Endodermal cell (in vitro differentiated cells): ENCODE measurements at places on chromosomes 5 and 9.

DNA sequence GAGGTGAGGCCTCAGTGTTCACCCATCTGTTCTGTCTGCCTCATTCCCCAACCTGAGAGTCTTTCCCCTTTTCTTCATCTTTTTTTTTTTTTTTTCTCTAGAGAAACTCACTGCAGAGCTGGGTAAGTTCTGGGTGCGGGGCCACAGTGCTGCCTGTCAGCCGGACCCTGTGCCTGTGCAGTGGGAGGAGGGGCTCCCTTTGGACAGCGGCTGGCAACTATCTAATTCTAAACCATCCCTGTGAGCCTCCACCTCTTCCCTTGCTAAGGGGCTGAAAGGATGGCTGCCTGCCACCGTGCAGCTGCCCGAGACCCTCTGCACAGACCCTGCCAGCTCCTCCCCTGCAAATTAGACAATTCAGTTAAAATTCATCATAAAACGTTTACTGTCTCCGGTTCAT lies 14.1 kb downstream of the BTNL9 start:
- H3K27ac ChIP-seq = no peak overlapping the region
- H3K27me3 ChIP-seq = peaks cover 78% of the 10 kb centered on the region
- H3K4me1 ChIP-seq = no peaks in the 10 kb centered on the region
- DNase-seq = peak; percentile 39
- H3K4me3 ChIP-seq = no peak overlapping the region

GRCh38 chr9:133961226-133962165 lies 30.6 kb downstream of the VAV2 start:
- H3K4me3 ChIP-seq = no peak overlapping the region
- no peak for DNase-seq
- no peaks in the 10 kb centered on the region for H3K27me3 ChIP-seq

GRCh38 chr5:169946743-169947295 lies 33.5 kb downstream of the INSYN2B start:
- H3K4me3 ChIP-seq = no peak overlapping the region
- H3K4me1 ChIP-seq = no peaks in the 10 kb centered on the region
- H3K27ac ChIP-seq = no peak overlapping the region

GRCh38 chr5:17367256-17367840 lies 130.7 kb upstream of the TAF11L2 start:
- no peak for DNase-seq
- no peak overlapping the region for H3K4me3 ChIP-seq
- H3K36me3 ChIP-seq = no peaks in the 10 kb centered on the region
- no peak overlapping the region for H3K27ac ChIP-seq
- no peaks in the 10 kb centered on the region for H3K27me3 ChIP-seq
- H3K4me1 ChIP-seq = peaks cover 12% of the 10 kb centered on the region

- no peak overlapping the region for H3K4me3 ChIP-seq
- no peak for DNase-seq
Measured at GRCh38 chr5:124856726-124857125, 110.3 kb upstream of the ZNF608 start.

DNA sequence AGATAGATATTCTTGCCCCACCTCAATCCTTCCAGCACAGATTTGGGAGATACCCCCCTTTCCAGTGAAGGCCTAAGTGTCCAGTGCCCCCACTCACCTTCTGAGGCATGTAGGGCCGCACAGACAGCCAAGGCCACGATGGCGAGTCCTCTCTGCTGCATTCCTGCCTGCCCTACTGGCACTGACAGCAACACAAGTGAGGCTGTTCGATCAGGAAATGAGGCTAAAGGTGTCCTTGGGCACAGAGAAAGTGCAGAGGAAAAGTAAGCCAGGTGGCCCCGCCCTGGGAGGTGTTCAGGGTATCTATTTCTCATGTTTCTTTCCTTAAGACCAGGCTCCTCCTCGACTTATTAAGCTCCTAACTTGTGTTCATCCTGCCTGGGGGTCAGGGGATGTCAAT lies at the start of gene CCL28:
Gene CCL28 (minus strand): TSS at position 236 of the 400 bp plus-strand sequence. CDS start 75 bp downstream, at position 161.
- no peaks in the 10 kb centered on the region for H3K4me1 ChIP-seq
- no peak within 1 kb of the TSS for H3K27ac ChIP-seq
- H3K27me3 ChIP-seq = no peaks in the 10 kb centered on the region

DNA sequence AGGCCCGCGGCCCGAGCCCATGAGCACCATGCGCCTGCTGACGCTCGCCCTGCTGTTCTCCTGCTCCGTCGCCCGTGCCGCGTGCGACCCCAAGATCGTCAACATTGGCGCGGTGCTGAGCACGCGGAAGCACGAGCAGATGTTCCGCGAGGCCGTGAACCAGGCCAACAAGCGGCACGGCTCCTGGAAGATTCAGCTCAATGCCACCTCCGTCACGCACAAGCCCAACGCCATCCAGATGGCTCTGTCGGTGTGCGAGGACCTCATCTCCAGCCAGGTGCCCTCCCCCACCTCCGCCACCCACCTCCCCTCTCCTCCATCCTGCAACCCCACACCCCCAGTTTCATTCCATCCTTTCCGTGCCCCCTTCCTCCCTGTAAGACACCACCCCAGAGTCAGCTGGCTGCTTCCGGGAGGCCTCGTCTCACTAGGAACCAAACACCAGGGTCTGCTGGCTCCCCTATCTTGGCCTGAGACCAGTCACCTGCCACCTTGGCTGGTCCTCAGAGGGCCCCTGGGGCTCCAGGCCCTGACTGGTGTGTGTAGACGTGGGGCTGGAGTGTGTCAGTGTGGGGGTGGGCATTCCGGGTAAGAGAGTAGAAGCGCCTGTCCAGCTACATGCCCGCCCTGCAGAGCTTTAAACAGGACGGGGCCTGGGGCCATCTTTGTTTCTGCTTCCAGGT lies 655 bp downstream of the GRIN1 start:
- no peak overlapping the region for H3K27ac ChIP-seq
- DNase-seq = peak; percentile 30
- H3K4me3 ChIP-seq = no peak overlapping the region
- H3K27me3 ChIP-seq = peaks cover 93% of the 10 kb centered on the region
- H3K36me3 ChIP-seq = no peaks in the 10 kb centered on the region
- no peaks in the 10 kb centered on the region for H3K4me1 ChIP-seq

DNA sequence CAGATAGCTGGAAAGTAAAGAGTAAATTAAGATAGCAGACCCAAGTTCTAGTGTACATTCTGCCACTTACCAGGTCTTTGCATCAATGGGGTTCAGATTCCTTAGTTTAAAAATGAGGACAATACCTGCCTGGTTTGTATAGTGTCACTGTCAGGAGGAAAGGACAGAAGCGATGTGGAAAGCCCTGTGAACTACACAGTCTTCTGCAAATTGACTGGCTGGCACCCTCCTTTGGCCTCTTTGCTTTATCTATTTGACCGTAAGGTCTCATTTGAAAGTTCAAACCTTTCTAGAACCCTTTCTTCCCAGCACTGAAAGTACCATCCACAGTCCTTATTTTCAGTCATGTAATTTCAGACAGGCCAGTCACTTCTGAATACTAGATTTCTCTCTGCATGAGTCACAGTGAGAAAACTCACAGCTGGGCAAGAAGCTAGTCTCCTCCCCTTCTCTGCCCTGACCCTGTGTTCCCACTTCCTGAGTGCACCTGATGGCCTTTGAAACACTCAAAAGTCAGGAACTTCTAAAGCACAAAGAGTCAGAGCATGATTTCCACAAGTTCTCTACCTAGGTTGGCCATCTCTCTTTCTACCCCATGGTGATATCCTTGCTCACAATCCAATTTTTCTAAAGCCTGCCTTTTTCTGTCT lies 91.3 kb upstream of the RASEF start:
- H3K36me3 ChIP-seq = no peaks in the 10 kb centered on the region
- no peaks in the 10 kb centered on the region for H3K4me1 ChIP-seq
- no peak for DNase-seq
- H3K4me3 ChIP-seq = no peak overlapping the region
- no peaks in the 10 kb centered on the region for H3K27me3 ChIP-seq
- no peak overlapping the region for H3K27ac ChIP-seq

DNA sequence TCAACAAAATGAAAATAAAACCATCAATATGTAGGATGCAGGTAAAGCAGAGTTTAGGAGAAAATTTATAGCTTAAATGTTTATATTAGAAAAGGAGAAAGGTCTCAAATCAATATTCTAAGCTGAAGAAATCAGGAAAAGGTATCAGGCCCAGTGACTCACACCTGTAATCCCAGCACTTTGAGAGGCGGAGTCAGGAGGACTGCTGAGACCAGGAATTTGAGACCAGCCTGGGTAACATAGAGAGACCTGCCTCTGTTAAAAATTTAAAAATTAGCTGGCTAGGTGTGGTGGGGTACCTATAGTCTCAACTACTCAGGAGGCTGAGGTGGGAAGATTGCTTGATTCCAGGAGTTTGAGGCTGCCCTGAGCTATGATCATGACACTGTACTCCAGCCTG lies 32.2 kb downstream of the CCDC69 start:
- peak; percentile 71 for DNase-seq
- H3K27ac ChIP-seq = no peak overlapping the region
- no peaks in the 10 kb centered on the region for H3K27me3 ChIP-seq
- no peak overlapping the region for H3K4me3 ChIP-seq
- no peaks in the 10 kb centered on the region for H3K4me1 ChIP-seq

DNA sequence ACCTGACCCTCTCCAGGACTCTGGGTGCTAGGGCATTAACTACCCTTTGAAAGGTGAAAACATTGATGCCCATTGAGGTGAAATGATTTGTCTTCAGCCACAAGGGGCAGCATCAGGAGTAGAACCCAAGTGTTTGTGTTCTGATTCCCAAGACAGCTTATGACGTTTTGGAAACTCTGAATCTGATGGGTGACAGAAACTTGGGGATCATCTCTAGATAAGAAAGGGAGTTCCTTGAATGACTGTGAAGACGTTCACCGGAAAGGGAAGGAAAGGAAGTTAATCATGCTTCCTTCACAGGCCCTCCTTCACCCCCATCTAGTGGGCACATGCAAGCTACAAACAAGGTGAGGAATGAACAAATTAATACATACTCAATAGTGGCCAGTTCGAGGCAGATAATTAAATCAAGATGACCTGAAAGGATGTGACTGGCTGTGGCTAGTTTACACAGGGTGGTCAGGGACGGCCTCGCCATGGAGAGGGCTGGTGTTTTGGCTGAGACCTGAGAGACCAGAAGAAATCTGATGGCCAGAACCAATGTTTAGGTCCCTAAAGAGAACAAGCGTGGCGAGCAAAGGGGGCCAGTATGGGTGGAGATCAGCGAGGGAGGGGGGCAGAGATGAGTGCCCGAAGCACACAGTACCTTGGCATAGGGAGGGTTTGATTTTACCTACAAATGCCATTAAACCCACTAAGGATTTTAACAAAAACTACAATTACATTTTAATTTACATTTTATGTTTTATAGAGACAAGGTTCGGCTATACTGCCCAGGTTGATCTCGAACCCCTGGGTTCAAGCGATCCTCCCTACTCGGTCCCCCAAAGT lies 937 bp upstream of the SLC26A2 start:
- H3K4me1 ChIP-seq = peaks cover 9% of the 10 kb centered on the region
- H3K27me3 ChIP-seq = no peaks in the 10 kb centered on the region
- H3K4me3 ChIP-seq = peak overlapping the region; percentile 88
- peak overlapping the region; percentile 61 for H3K27ac ChIP-seq
- H3K36me3 ChIP-seq = no peaks in the 10 kb centered on the region

DNA sequence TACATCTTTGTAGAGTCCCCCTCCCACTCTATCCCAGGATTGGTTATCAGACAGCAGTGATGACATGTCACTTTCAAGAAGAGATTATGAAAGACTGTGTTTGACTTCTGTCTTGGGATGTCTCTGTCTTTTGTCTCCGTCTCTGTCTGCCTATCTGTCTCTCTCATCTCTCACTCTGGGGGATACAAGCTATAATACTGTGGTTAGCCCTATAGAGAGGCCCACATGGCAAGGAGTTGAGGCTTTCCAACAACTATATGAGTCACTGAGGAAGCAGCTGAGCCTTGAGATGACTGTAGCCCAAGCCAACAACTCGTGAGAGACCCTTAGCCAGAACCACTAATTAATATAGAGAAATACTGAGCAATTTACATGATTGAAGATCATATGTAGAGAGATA lies 284.8 kb downstream of the PDE4D start:
- H3K27me3 ChIP-seq = no peaks in the 10 kb centered on the region
- no peak overlapping the region for H3K4me3 ChIP-seq
- H3K4me1 ChIP-seq = no peaks in the 10 kb centered on the region
- DNase-seq = no peak

DNA sequence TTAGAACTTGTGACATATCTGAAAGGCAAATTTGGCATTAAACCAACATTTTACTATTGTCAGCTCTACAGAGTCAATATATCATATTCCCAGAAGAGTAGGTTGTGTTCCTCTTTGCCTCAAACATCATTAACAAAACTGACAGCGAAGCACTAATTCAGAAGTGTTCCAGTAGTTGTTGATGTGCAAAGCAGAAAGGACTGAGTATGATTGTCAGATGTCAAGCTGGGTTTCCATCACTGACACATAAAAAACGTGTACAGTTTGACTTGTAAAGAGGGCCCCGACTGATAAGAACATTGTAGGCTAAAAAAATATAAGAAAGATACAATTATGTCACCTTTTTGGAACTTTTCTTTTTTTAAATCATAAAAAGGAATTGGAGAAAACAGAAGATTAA lies 101.5 kb upstream of the ZNF608 start:
- no peak overlapping the region for H3K27ac ChIP-seq
- H3K4me1 ChIP-seq = no peaks in the 10 kb centered on the region
- no peak for DNase-seq
- no peaks in the 10 kb centered on the region for H3K27me3 ChIP-seq
- H3K36me3 ChIP-seq = no peaks in the 10 kb centered on the region
- no peak overlapping the region for H3K4me3 ChIP-seq

GRCh38 chr9:1238407-1238806 lies 188.2 kb downstream of the DMRT2 start:
- H3K27me3 ChIP-seq = no peaks in the 10 kb centered on the region
- no peaks in the 10 kb centered on the region for H3K36me3 ChIP-seq
- H3K4me3 ChIP-seq = no peak overlapping the region
- no peak overlapping the region for H3K27ac ChIP-seq

DNA sequence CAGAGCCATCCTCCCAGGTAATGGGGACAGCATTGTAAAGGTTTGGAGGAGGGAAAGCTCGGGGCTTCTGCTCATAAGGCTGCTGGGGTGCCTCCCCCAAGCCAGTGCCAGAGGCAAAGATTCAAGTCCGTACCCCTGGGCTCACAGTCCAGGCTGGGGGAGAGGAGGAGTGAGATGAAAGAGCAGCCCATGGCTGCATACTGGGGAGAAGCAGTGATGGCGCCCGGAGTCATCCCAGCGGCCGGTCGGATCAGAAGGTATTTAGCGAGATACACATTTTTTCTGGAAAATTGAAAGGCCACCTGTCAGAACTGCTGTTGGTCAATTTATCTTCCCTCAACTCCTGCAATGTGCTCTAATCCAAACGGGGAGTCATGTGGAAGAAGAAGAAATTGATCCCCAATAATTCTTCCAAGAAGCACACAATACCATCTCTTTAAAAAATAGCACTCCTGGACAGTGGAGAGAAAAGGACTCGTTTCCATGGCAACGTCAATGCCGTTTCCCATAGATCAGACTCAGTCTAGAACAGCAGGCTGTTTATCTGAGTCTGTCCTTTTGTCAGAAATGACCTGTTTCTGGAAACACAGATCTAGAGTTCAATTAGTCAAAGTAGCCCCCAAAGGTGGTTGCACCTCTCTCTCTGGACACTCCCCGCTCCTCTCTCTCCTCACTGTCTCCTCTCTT lies 65.9 kb downstream of the NSG2 start:
- DNase-seq = no peak
- H3K4me3 ChIP-seq = no peak overlapping the region
- peaks cover 14% of the 10 kb centered on the region for H3K4me1 ChIP-seq
- H3K36me3 ChIP-seq = no peaks in the 10 kb centered on the region

GRCh38 chr5:135150767-135151166 lies 116.7 kb upstream of the PITX1 start:
- peaks cover 22% of the 10 kb centered on the region for H3K4me1 ChIP-seq
- H3K36me3 ChIP-seq = no peaks in the 10 kb centered on the region
- no peak overlapping the region for H3K4me3 ChIP-seq
- H3K27me3 ChIP-seq = no peaks in the 10 kb centered on the region
